Kasumi-1 (cell line): ENCODE measurements at places on chromosomes 5 and 9.

- DNase-seq = no peak
Measured at GRCh38 chr5:101785090-101785489, 511.0 kb downstream of the SLCO4C1 start.

DNA sequence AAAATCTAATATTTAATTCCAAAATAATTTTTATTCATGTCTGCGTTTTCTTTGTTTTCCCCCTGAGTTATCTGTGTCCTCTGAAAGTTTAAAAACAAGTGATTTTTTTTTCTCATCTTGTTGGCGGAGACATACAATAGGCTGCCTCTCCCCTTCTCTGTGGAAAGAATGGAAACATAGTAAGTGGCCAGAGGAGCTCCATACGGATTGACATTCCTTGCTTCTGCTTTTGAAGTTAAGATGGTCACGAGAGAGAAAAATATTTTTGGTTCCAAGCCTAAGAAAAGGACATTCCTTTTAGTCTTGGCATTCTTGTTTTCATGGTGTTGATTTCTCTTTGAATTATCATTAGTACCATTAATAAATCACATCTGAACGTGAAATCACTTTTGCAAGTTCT is 28.3 kb downstream of the ZNF462 start:
- no peak for DNase-seq

GRCh38 chr9:93911136-93911745 is 43.9 kb downstream of the BARX1 start:
- DNase-seq = no peak

GRCh38 chr9:70902692-70903131 is 218.7 kb downstream of the TRPM3 start:
- no peak for DNase-seq

DNA sequence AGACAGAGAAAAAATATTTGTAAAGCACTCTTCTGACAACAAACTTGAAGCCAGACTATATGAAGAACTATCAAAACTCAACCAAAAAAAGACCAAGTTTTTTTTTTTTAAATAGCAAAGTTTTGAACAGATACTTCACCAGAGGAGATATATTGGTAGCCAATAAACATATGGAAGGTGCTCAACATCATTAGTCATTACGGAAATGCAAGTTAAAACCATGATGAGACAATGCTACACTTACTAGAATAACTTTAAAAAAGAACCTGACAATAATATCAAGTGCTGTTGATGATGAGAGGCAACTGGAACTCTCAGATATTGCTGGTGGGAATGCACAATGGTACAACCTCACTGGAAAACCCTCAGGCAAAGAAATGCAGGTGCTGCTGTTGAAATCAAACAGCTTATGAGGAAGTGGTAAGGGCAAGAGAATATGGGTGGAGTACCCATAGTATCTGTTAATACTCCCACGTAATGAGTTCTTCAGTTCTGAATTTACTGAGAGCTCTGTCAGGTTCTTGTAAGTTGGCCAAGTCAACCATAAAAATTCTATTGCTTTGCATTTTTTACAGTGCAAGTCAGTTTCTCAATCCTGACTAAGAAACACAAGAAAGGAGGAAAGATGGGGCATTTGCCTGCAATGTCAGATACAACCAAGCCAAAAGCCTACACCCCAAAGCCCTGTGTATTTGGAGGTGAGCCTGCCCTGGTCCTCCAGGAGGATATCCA is 87.3 kb upstream of the GNAQ start:
- peak; percentile 83 for DNase-seq

DNA sequence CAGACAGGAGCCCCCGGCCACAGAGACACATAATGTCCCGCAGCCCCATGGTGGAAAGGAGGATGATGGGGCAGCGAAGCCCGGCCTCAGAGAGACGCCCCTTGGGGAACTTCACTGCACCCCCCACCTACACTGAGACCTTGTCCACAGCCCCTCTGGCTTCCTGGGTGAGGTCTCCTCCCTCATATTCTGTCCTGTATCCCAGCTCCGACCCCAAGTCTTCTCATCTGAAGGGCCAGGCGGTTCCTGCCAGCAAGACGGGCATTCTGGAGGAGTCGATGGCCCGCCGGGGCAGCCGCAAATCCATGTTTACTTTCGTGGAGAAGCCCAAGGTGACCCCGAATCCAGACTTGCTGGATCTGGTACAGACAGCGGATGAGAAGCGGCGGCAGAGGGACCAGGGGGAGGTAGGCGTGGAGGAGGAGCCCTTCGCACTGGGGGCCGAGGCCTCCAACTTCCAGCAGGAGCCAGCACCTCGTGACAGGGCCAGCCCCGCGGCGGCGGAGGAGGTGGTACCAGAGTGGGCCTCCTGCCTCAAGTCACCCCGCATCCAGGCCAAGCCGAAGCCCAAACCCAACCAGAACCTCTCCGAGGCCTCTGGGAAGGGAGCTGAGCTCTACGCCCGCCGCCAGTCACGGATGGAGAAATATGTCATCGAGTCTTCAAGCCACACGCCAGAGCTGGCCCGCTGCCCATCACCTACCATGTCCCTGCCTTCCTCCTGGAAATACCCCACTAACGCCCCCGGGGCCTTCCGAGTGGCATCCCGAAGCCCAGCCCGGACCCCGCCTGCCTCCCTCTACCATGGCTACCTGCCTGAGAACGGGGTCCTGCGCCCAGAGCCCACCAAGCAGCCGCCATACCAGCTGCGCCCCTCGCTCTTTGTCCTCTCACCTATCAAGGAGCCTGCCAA is 8.9 kb downstream of the SYNPO start:
- no peak for DNase-seq
